ENCODE measurements at places on chromosomes 2 and 18.

DNA sequence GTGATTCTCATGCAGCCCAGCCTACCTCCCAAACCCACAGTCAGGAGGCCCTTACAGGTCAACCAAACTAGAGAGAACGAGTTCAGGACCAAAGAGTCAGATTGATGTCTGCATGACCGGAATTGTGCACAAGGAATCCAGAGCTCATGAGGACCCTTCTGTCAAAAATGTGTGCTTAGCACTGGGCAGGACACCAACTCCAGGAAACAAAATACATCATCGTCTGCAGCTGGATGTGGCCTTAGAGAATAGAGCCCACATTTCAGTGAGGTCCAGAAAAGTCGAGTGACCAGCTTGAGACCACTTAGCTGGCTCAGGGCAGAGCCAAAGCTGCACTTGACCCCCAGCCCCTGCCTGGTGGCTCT lies 3.2 kb downstream of the TNS1 start:
- DNase-seq, result no peak

DNA sequence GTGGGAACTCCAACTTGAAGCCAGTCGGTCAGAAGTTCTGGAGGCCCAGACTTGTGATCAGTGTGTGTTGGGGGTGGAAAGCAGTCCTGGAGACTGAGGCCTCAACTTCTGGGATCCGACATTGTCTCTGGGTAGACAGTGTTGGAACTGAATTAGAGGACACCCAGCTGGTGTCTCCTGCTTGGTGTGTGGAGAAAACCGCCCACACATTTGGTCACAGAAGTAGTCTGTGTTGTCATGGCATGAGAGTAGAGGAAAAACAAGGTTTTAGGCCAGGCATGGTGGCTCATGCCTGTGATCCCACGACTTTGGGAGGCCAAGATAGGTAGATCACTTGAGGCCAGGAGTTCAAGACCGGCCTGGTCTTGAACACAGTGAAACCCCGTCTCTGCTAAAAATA lies 51.5 kb downstream of the PUM2 start:
- DNase-seq, result no peak

- DNase-seq, result no peak
Observed at GRCh38 chr2:9761577-9761976, 81.7 kb upstream of the TAF1B start.

GRCh38 chr2:47300081-47300480 lies 102.9 kb upstream of the MSH2 start:
- DNase-seq, result no peak

GRCh38 chr2:235148201-235149170 lies 196.7 kb downstream of the SH3BP4 start:
- no peak for DNase-seq

DNA sequence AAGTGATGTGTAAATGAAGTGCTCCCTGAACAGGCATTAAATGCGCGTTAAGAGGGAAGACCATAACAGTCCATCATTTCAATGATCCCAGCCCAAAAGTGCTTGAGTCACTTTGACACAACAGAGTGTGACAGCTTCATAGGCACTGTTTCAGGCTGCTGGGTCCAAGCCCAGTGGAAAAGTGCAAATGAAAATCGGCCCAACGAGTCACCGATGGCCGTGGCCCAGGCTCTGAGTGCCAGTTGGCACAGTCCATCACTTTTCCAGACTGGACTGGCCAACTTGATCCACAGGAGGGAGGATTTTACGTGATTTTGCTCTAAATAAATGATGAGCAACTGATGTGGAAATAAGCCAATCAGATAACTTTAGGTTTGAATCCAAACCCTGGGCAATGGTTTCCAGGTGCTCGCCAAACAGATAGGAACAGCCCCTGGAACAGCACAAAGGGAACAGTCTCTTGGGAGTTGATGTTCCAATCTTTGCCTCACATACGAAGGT lies 114.0 kb downstream of the SP3 start:
- no peak for DNase-seq

Measured in hippocampal formation (tissue), 2 donors.